Activated naive CD4-positive, alpha-beta T cell (primary cell): ENCODE measurements at places on chromosomes 12 and 14.

GRCh38 chr12:112574896-112575558, 156.3 kb downstream of the PTPN11 start:
- no peak for DNase-seq

DNA sequence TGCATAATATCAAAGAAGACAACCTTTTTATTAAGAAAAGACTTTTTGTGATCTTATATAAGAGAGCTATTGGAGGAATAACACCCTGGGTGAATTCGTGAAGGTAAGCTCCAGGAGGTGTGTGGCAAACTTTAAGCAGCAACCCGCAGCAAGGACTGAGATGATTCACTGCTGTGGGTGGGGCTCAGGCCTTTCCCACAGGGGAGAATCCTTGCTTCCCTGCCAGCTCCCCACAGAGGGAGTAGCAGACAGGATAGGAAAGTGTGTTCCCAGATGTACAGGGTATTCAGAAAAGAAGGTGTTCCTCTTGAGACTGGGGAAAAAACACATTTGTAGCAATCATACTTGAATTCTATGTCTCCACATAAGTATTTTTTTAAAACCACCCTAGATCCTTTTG, 9.2 kb downstream of the NDUFA12 start:
- DNase-seq, result no peak

DNA sequence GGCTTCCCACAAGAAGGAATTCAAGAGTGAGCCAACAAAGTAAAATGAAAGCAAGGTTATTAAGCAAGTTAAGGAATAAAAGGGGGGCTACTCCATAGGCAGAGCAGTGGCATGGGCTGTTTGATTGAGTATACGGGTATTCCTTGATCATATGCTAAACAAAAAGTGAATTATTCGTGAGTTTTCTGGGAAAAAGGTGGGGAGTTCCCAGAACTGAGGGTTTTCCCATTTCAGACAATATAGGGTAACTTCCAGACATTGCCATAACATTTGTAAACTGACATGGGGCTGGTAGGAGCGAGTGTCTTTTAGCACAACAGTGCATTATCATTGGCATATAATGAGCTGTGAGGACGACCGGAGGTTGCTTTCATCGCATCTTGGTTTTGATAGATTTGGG, 2.0 kb upstream of the BCL2L14 start:
- DNase-seq, result no peak

- DNase-seq, result no peak
Observed at GRCh38 chr12:1523046-1523445, 71.3 kb downstream of the FBXL14 start.

DNA sequence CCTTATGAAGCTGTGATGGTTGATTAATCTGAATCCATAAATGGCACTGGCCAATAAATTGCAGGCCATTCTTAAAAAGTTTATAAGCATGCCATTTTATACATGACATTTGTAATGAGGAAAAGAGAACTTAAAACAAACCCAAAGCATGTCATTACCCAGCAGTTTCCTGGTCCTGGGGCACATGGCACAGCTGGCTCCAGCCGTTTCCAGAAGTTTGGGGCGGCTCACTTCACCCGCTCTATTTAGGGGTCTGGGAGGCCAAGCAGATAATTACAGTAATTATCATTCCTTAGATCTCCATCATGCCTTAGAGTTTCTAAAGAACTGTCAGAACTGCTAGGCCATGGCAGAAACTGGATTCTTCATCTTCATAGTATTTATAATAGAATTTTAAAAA, 6.4 kb downstream of the ADGRD1 start:
- no peak for DNase-seq

DNA sequence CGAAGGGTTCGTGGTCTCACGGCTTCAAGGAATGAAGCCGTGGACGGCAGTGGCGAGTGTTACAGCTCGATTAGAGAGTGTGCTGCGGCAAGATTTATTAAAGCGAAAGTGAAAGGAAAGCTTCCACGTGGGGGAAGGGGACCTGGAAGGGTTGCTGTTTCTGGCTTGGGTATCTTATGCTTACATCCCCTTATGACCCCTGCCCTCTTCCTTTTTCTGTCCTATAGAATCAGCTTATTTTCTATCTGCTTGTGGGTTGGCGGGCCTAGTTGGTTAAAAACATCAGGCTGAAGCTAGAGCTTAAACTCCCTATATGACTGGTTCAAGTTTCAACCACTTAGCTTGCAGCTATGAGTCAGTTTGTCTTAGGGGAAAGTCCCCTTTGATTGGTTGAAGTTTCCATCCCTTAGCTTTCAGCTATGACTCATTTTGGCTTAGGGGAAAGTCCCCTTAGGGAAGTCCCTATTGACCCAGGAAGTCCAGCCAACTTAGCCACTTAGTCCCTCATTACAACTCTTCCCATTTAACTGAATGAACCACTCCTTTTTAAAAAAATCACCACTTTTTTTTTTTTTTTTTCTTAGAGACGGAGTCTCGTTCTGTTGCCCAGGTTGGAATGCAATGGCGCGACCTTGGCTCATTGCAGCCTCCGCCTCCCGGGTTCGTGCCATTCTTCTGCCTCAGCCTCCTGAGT, 1494.7 kb upstream of the TMEM132C start:
- no peak for DNase-seq

DNA sequence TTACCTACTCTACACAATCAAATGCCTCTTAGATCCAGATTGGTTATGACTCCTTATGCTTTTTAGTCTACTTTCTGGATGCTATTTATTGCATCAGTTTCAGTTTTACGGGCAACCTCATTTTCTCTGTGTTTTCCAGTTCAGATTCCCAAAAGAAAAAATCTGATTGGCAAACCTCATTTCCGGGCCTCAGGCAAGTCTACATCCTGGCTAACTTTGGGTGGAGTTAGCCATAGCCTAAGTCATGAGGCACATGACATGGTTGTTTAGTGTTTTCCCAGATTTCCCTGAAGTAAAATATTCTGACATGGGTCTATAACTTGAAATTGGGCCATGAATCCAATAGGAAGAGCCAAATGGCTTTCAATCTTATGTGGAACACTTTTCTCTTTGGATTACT, 339.7 kb downstream of the NUAK1 start:
- no peak for DNase-seq

GRCh38 chr12:92729773-92730305, 27.1 kb downstream of the PLEKHG7 start:
- no peak for DNase-seq

- DNase-seq, result no peak
Observed at GRCh38 chr12:83210933-83211332, 524.2 kb downstream of the TMTC2 start.

GRCh38 chr12:7351177-7351576, 47.3 kb downstream of the ACSM4 start:
- no peak for DNase-seq

GRCh38 chr12:47160316-47161244, 80.8 kb upstream of the AMIGO2 start:
- DNase-seq, result no peak

DNA sequence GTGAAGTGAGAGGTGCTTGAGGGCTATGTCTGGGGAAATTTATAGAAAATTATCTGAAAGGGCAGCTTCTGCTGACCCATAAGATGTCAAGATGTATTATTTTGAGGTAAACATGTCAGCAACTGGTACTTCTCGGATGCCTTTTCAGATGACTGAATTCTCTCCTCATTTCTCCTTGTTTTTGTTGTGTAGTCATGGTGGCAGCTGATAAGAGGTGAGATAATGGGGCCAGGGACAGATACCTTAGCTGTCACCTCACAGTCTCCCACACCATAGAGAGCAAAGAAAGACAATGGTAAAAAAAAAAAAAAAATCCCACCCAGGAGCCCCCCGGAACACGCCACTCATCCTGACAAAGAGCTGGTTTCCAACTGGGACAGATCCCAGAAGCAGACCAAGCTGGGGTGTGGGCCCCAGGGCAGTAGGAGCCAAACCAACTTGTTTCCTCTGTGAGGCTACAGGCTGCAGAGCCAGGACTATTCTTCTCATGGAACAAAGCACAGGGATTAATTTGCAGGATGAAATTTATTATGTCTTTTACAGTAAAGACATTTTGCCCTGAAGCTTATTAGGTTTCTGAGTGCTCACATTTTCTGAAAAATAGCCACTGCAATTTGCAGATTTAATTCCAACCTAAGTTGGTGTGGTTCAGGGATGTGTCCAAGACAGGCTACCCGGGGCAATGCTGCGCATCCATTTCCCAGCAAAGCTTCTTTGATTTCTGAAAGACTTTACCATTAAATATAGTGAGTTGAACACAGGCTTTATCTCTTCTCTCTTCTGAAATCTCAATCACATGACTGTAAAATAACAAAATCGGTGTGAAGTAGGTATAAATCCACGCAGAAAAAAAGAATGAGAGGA, 52.2 kb downstream of the NDUFA12 start:
- no peak for DNase-seq

GRCh38 chr12:123614531-123614930, 12.6 kb downstream of the DDX55 start:
- no peak for DNase-seq

GRCh38 chr12:70619471-70620152, 17.6 kb downstream of the PTPRB start:
- DNase-seq, result no peak

DNA sequence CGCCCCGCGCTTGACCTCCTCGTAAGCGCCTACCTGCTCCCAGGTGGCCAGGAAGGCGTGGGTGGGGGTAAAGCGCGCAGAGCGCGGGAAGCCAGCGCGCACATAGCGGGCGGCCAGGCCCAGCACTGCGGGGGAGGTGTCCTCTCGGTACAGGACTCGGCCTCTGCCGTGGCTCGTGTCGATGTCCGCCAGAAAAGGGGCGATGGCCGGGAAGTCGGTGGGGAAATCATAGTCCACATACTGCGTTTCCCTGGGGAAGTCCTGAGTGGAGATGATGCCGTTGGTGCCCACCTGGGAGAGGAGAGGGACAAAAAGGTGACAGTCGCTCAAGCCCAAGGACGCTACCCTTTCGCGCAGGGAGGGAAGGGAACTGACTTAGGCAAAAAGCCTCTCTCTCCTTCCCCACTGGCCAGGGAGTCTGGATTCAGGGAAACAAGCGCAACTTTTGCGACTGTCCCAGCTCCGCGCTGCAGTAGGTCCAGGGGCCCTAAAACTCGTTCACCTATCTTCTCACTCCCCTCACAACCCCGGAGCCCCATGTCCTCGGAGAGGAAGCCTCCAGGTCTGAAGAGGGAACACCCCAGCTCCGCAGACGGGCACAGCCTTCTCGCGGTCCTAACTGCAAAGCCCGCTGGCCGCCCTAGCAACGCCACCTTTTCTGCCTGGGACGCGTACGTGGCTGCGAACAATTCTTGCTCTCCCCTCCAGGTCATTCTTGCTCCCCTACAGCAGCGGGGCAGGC, 815 bp downstream of the NID2 start:
- no peak for DNase-seq

DNA sequence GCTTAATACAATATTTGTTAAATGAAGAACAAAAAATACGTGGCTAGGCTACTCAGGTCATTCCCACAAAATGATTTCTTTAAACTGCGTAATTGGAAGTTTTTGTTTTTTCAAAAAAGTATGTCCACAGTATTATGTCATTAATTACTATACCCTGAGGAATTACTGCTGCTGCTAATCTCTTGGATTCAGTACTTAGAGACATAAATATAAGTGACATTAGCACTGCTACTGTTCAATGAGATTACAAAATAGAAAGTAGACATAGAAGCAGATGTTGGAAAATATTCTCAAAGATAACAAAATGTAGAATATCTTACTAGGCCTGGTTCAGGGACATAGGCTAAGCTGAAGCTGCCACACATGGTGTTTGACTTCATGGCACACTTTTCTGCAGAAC, 36.3 kb downstream of the HMGA2 start:
- no peak for DNase-seq

- no peak for DNase-seq
Observed at GRCh38 chr14:76461886-76462285, 85.9 kb downstream of the ESRRB start.

DNA sequence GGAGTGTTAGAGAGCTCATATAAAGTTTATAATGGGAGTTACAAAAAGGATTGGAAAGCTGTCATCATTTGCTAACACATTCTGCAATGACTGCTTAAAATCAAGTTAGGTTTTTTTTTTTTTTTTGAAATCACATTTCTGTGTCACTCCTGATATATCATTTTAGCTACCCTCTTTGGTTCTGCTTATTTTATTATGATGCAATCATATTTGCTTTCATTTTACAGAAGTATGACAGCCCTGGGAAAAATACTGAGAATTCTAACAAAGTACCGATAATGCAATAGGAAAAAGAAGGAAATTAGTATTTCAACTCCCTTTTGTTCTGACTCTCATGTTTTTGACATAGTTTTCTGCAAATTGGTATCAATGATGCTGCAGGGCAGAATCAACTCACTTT, 71.6 kb upstream of the MDGA2 start:
- no peak for DNase-seq
